ENCODE measurements at places on chromosomes 13 and 19.

GRCh38 chr19:34430738-34431625, 2.8 kb downstream of the UBA2 start:
- DNase-seq, result no peak

GRCh38 chr13:42728507-42729180, 52.7 kb upstream of the FAM216B start:
- DNase-seq, result no peak

DNA sequence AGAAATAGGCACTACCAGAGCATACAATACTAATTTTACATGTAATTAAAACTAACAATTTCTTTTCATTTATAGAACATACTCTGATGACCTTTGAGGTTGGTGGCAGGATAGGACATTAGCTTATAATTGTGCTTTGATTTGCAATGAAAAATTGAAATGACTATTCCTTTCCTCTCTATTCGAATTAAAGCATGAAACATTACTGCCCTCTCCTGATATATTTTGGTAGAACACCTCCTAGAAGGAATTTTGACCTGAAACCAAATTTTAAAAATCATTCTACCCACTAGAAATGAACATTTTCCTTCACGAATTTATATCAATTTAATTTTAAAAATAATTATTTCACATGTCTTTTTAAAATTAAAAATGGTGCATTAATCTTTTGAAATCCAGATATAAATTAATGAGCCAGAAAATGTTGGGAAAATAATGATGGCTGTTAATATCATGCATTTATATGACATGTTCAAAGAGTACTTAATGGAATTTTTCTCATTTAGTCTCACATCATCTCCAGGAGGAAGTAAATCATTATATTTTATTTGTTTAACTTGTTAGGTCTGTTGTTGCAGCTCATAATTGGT, 556.3 kb upstream of the ARGLU1 start:
- no peak for DNase-seq

- DNase-seq, result no peak
Observed at GRCh38 chr13:77196052-77196618, 130.8 kb downstream of the MYCBP2 start.

- DNase-seq, result no peak
Observed at GRCh38 chr13:84439108-84439507, 556.8 kb upstream of the SLITRK1 start.
